ENCODE measurements at places on chromosomes 7 and 10.

GRCh38 chr10:47165711-47166404, 134.1 kb upstream of the GDF10 start:
- peak overlapping the region; percentile 65 for H3K4me3 ChIP-seq
- H3K27me3 ChIP-seq: no peaks in the 10 kb centered on the region
- no peaks in the 10 kb centered on the region for H3K36me3 ChIP-seq
- H3K4me1 ChIP-seq: no peaks in the 10 kb centered on the region
- DNase-seq: no peak

GRCh38 chr7:113784316-113784715, 134.5 kb downstream of the PPP1R3A start:
- no peaks in the 10 kb centered on the region for H3K4me1 ChIP-seq
- H3K4me3 ChIP-seq: no peak overlapping the region
- H3K27ac ChIP-seq: no peak overlapping the region
- no peaks in the 10 kb centered on the region for H3K36me3 ChIP-seq
- H3K27me3 ChIP-seq: no peaks in the 10 kb centered on the region

GRCh38 chr7:127239814-127240213, 12.9 kb downstream of the GRM8 start:
- no peaks in the 10 kb centered on the region for H3K36me3 ChIP-seq
- H3K4me3 ChIP-seq: no peak overlapping the region
- no peak overlapping the region for H3K27ac ChIP-seq
- H3K27me3 ChIP-seq: no peaks in the 10 kb centered on the region

- peaks cover 18% of the 10 kb centered on the region for H3K36me3 ChIP-seq
- H3K27me3 ChIP-seq: no peaks in the 10 kb centered on the region
- H3K27ac ChIP-seq: no peak overlapping the region
- H3K4me3 ChIP-seq: no peak overlapping the region
Observed at GRCh38 chr10:13317474-13317873, 17.6 kb upstream of the PHYH start.

Data from effector memory CD4-positive, alpha-beta T cell (primary cell).